ENCODE measurements at places on chromosomes 5 and 9. TPM values are rescaled to one million over a fixed set of nuclear protein-coding genes. Genes with fewer than 3 reads are reported as not detected.

The EGFLAM gene
- 3.0 TPM for total RNA-seq

The CATSPER3 gene
- total RNA-seq, result 0.17 TPM

The SERINC5 gene
- 14.1 TPM for total RNA-seq

The TCF7 gene
- 7.1 TPM for total RNA-seq

The CTSV gene
- total RNA-seq, result 1.5 TPM

The NTRK2 gene
- 0.17 TPM for total RNA-seq

The MLANA gene
- total RNA-seq, result not detected

The SPATA31A3 gene
- total RNA-seq, result not detected

The RACK1 gene
- total RNA-seq, result 3,285 TPM

The CDX1 gene
- total RNA-seq, result 0.17 TPM

The SPINK5 gene
- not detected for total RNA-seq

The CTXN3 gene
- total RNA-seq, result not detected

The CCL21 gene
- not detected for total RNA-seq

The HRCT1 gene
- 0.83 TPM for total RNA-seq

Data from smooth muscle cell of trachea (primary cell).